ENCODE measurements at places on chromosomes 1 and 21.

- DNase-seq, result no peak
Observed at GRCh38 chr1:201751872-201752271, 77.1 kb upstream of the IPO9 start.

GRCh38 chr1:220652995-220653394 is 37.2 kb upstream of the C1orf115 start:
- DNase-seq, result no peak

DNA sequence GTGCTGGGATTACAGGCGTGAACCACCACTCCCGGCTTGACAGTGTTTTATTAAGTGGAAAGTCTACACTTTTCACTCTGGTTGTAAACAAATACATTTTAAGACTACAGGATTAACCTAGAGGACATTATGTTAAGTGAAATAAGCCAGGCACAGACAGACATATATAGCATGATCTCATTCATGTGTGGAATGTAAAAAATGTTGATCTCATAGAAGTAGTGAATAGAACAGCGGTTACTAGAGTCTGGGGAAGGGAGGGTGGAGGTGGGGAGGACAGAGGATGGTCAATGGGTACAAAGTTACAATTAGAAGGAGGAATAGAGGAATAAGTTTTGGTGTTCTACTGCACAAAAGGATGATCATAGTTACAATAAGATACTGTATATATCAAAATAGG is 16.9 kb downstream of the CTH start:
- peak; percentile 42 for DNase-seq

DNA sequence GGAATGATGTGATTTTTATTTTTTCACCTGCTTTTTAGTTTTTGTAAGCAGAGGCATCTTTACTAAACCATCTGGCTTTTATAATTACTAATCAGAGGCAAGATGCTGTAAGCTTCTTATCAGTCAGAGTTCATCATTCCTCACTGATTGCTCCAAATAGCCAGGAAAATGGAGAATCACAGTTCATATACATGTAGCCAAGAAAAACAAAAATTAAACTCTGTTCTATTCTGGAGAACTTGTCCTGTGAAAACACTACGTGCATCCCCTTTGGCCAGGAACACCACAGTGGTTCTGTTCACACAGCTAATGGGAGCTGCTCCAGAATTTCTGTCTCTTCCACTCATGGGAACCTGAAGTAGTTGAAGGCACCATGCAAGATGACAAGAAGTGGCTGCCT is 725.5 kb upstream of the CHRM3 start:
- DNase-seq, result no peak

- peak; percentile 28 for DNase-seq
Observed at GRCh38 chr21:43209575-43210453, 41.0 kb downstream of the CRYAA start.

Measured in fibroblast of skin of abdomen (primary cell).